ENCODE measurements at places on chromosomes 6 and 20.

DNA sequence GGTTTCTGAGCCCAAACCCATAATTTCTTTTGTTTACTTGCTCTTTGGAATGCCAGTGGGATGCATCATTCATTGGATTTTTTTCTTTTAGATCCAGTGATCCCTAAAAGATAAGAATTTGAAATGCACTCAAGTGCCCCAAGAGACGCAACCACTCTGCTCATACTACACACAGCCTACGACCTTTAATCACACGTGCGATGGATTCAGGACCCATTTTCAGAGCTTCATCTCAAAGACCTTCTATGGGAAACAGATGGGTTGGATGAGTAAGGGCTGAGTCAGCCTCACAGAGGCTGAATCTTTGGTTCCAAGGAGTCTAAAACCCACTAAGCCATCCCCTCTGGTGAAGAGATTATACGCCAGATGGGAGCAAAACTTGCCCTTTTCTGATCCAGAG is 265.5 kb upstream of the EXOC2 start:
- DNase-seq: peak; percentile 17

GRCh38 chr6:169714178-169714577 is 10.1 kb downstream of the PHF10 start:
- DNase-seq: no peak

DNA sequence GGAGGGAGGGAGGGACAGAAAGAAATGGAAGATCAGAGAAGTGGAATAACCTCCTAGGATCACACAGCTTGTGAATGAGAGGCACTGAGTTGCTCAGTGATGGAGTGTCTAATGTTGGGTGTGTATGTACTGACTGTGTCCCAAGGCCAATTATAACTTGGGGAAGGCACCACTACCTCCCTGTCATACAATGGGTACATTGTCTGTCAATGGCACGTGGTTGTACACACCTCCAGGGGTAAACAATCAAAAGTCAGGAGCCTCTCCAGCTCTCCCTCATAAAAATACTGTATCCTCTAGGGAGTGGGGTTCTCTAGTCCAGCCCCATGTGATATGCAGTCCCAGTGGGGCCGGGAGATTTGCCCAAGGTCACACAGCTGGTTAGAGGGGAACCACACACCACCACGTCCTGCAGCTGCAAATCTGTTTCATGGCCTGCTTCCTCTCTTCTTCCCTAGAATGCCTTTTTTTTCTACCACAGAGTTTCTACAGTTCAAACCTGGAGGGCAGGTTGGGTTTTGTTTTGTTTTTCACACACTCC is 112.5 kb downstream of the SNX5 start:
- DNase-seq: no peak

GRCh38 chr6:107807196-107807811 is 16.8 kb downstream of the SCML4 start:
- DNase-seq: no peak

DNA sequence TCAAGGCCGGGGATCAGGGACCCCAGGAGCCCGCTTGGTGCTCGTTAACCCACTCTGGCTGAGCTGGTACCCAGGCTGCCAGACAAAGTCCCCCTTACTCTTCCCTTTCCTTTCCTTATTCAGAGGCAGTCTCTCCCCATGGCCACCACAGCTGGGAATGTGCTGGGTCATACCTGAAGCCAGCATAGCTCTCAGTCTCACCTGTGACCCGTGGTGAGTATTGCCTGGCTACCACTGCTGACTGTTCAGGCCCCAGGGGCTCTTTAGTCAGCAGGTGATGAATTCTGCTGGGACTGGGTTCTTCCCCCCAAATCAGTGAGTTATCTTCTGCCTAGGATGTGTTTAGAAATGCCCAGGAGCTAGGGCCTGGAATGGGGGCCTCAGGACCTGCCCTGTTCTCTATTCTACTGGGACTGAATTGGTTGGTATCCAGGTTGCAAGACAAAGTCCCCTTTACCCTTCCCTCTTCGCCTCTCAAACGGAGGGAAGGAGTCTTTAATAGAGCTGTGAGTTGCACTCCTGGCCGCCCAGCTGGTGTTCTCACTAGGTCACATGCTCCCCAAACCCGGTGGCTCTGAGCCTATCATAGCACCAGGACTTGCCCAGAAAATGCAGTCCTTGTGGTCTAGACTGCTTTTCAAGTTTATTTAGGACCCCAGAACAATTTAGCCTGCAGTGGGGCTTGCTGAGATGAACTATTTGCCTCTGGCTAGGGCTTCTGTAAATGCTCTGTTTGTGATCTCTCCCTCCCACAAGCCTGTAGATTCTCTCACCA is 64.6 kb downstream of the MYO6 start:
- DNase-seq: no peak

- DNase-seq: no peak
Measured at GRCh38 chr20:63259734-63260460, 5.6 kb upstream of the NKAIN4 start.

- DNase-seq: peak; percentile 83
Measured at GRCh38 chr6:31659649-31660380, 763 bp downstream of the C6orf47 start.

- no peak for DNase-seq
Measured at GRCh38 chr6:165883851-165884640, 221.0 kb upstream of the PDE10A start.

DNA sequence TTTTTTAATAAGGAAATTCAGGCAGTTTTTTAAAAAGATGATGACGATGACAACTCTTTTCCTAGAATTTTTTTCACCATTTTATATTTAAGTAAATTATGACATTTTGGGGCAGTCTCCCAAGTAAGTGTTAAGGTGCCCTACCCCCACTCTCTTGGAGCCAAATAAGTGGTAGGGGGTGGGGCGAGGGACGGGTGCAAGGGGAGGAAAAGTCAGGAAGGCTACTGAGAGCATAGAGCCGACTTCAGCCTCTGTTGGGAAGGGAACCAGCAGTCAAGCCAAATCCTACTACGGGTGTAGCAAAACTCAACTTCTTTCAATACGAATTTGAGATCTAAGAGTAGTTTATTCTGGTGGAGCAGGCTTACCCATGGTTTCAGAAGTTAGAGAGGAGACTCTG is 54.4 kb downstream of the KIZ start:
- no peak for DNase-seq

DNA sequence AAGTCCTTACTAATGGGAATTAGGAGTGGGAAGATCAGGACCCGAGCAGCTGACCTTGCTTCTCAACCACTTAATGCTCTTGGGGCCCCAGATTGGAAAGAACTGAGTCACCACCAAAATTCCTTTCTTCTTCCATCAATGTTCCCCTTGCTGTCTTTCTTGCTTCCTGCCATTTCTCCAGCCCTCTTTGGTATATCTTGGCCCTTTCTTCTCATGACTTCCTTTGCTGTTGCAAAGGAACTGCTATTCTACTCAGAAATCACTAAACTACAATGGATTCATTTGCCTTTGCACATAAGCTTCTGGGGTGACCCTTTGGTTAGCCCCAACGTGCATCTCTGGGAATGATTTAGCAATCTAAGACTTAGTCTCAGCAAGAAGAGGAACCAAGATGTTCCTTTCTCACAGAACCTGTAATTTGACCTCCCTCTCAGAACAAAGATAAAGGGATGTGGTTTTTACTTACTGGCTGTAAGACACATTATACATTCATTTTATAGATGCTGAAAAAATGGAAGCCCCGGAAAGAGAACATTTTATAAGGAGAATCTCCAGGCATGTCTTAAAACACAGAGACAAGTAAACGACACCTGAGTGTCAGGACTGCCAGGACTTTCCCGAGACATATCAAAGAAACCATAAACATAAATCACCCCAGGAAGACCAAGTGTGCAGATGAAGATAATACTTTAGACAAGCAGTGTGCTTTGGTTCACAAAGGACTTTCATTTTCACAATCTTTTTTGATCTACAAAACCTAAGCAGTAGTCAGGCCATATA is 99.0 kb upstream of the TNFAIP3 start:
- DNase-seq: no peak

GRCh38 chr6:21149470-21149869 is 444.1 kb upstream of the SOX4 start:
- no peak for DNase-seq

DNA sequence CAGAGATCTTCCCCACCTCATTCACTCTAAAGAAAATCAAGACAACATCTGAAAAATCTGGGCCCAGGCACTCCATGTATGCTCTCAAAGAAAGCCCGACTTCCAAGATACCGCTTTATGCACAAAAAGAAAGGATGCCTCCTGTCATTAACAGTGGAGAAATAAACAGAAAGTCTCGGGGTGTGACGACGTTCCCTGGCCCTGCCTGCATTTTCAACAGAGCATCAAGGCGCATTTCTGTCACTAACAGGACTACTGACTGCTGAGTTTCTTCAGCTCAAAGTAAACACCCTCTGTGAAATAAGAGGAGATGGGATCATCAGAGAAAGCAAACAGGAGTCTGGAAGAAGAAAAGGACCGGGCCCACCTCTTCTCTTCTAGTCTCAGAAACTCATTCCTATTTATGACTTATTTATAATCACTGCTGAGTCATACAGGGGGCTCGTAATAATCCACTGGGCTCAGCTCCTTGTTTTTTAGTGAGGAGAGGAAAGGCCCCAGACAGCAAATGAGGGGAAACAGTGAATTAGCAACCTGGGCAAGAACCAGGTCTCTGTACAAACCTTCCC is 99.7 kb downstream of the ZMYND8 start:
- peak; percentile 18 for DNase-seq

DNA sequence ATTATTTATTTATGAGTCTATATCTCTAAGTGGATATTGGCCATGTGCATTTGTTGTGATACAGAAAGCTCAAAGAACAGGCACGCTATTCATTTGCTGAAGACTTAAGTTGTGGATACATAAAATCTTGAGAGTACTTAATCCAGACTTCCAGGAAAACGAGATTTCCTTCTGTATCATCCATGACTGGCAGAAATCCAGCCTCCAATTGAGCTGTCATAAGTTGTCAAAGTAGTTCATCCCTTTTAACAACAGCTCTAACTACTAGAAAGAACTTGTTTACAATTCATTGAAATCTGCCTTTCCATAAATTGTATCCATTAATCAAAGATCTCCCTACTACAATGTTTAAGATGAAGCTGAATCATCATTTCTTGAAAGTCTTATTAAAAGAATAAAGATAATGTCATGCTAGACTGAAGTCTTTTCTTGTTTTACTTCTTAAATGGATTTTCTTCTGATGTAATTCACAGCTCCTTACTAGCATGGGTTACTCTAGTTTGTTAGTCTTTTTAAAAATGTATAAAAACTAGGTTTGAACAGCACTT is 447.3 kb upstream of the CITED2 start:
- no peak for DNase-seq

DNA sequence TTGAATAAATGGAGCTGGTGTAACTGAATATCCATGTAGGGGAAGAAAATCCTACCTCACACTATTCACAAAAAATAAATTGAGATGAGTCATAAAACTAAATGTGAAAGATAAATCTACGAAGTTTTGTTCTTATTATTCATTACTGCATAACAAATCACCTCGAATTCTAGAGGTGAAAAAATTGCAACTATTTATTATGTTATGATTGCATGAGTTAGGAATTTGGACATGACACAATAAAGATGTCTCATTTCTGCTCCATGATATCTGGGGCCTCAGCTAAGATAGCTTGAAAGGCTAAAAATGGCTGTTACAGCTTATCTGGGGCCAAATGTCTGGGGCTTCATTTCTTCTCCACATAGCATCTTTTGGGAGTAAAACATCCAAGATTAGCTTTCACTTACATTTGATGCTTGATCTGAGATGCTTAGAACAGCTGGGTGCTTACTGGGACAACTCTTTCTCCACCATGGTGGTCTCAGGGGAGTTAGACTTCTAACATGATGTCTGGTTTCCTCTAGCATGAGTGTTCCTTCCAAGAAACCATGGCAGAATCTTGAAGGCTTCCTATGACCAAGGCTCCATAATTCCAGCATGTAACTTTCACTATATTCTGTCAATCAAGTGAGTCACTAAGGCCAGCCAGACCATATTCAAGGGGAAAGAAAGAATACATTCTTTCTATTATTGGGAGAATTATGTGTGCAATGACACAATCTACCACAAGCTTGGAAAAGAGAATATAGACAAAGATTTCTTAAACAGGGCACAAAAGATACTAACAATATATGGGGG is 30.1 kb downstream of the OR2B6 start:
- peak; percentile 53 for DNase-seq

DNA sequence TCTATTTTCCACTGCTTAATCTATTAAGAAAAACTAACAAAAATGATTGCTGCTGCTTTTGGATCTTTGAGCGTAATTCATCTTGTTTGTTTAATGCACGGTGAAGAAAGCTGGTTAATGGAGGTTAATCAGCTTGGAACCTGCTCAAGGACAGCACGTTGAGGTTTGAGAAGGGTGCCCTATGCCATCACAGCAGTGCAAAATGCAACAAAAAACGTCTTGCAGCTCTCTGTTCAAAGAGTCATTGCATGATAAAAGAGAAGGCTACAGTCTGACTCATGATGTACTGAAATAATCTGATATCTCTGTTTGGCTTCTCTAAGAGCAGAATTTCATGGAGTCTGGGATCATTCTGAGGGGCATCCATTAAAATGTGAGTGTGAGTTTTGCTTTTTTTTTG is 80.6 kb upstream of the PREP start:
- no peak for DNase-seq

- DNase-seq: no peak
Measured at GRCh38 chr20:62549499-62550086, 73.8 kb upstream of the GATA5 start.

- no peak for DNase-seq
Measured at GRCh38 chr20:54654450-54654849, 179.1 kb downstream of the DOK5 start.

- DNase-seq: no peak
Measured at GRCh38 chr6:79238919-79239318, 4.4 kb upstream of the HMGN3 start.

GRCh38 chr20:50182346-50182745 is 8.3 kb upstream of the CEBPB start:
- DNase-seq: no peak

GRCh38 chr20:13121840-13122515 is 99.1 kb upstream of the ISM1 start:
- DNase-seq: no peak

GRCh38 chr6:45054610-45055009 is 273.5 kb upstream of the RUNX2 start:
- no peak for DNase-seq

GRCh38 chr6:126054802-126055201 is 68.5 kb downstream of the TRMT11 start:
- DNase-seq: no peak

DNA sequence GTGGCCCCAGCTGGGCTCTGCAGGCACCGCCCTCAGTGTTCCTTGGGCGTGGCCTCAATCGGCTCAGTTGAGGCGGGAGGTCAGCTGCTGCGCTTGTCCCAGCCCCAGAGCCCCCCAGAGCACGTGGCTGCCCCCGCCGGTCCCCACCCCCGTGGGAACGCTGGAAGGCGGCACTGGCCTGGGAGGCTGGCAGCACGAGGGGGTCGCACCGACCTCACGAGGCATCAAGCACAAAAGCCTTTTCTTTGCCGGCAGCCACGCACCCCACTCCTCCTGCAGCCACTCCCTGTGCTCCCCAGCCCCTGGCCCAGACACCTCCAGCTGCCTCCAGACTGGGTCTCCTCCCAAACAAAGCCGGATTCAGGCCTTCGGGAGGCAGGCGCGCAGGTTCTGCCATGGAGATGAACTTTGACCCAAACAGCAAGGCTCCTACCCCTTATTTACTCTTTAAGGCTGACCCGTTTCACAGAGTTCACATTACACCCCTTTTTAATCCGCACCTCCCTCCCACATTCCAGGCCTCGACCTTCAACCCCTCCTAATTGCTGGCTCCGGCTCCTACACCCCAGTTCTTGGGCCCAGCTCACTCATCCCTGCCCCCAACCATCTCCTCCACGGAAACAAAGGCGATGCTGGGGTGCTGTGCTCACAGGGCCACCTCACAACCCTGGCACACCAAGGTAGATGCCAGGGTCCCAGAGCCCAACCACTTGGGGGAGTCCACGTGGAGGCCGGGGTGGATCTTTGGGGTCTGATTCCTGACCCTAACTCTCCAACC is 111.7 kb downstream of the NOL4L start:
- no peak for DNase-seq

GRCh38 chr6:112841553-112842329 is 494.6 kb downstream of the RFPL4B start:
- no peak for DNase-seq

Data from RKO (cell line).